ENCODE measurements at places on chromosomes 7 and 10.

- no peak for DNase-seq
Measured at GRCh38 chr7:19121977-19122588, 4.6 kb upstream of the TWIST1 start.

DNA sequence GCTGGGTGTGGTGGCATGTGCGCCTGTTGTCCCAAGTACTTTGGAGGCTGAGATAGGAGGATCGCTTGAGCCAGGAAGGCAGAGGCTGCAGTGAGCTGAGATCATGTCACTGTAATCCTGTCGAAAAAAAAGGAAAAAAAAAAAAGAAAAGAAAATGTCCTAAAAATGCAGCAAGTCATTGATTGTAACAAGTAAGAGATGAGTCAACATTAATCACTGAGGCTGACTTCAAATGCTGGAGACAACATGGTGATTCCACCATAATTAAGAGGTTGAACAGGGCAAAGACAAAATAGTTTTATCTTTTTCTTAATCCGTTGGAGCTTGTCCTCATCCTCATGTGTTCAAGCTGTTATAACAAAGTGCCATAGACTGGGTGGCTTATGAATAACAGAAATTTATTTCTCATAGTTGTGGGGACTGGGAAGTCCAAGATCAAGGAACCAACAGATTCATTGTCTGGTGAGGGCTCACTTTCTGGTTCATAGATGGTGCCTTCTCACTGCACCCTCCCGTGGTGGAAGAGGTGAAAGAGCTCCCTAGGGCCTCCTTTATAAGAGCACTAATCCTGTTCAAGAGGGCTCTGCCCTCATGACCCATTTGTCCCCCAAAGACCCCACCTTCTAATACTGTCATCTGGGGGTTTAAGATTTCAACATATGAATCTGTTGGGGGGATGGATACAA lies 60.3 kb downstream of the TBXAS1 start:
- no peak for DNase-seq

DNA sequence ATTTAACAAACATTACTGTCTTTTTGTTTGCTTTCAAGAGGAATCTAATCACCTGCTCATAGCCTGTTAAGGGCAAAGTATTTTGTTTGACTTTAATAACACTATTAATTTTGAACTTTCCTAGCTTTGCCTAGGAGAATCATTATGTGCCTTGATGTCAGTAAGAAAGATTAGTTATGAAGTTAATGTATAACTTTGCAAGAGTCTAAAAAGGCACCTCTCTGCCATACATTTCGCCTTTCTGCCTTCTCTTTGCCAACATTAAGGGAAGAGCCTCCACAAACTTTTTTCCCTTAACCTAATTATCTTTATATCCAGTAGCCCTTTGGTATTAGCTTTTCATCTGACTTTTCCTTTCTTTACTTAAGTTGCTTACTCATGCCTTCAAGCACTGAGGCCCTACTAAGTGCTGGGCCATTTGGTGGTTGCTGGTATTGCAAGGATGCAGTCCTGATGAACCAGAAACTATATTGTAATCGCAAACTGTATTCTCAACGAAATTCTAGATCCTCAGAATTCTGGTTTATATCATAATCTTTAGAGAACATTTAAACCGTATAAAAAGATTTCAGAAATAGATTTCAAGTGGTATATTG lies 108.5 kb downstream of the SND1 start:
- DNase-seq: no peak

DNA sequence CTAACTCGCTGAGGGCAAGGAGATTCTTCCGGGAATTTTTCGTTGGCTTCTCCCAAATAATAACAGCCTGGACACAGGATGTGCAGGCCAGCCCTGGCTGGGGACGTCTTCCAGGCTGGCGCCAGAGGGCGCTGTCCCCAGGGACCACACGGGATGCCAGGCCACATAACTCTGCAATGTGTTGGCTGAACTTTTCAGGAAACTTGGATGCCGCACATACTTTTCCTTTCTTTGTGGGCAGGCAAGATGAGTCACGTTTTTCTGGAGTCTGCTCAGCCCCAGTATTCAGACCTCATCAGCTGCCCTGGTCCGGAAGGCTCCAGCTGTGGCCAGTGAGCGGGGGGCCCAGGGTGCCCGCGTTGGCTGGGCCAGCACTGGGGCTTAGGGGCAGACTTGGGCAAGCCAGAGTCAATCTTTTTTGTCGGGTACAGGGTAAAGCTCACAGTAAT lies 122.7 kb downstream of the PRKAG2 start:
- DNase-seq: peak; percentile 73

DNA sequence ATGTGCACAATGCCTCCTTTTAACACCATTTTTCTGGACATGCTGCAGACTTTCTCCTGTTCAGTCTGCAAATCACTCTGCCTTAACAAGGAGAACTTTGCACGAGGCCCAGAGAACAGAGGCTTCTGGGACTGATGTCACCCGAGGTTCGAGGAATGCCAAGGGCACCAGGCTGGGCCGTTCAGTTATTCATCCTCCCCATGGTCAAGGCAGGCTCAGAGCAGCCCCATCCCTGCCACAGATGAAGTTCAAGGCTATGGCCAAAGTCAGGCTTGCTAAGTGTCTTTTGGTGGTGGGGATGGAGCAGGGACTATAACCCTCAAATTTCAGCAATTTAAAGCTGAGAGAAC lies 9.4 kb upstream of the DUSP5 start:
- DNase-seq: no peak

GRCh38 chr10:71660313-71660712 lies 59.3 kb downstream of the C10orf105 start:
- no peak for DNase-seq

- no peak for DNase-seq
Measured at GRCh38 chr7:132869166-132869861, 212.6 kb downstream of the CHCHD3 start.

DNA sequence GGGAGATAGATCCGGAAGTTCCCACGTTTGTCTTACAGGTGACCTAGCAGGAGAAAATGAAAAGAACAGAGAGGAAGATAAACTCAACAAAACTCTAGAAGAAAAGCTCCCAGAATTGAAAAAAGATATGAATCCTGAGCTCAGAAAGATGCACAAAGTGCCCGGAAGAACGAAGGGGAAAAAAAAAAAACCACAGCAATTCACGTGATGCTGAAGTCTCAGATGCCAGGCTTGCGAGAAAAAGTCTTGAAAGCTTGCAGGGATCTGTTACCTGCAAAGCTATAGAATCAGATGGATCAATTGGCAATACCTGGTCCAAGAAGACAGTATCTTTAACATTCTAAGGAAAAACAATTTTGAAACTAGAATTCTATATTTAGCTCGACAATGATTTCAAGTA lies 33.5 kb downstream of the CARD11 start:
- DNase-seq: no peak

DNA sequence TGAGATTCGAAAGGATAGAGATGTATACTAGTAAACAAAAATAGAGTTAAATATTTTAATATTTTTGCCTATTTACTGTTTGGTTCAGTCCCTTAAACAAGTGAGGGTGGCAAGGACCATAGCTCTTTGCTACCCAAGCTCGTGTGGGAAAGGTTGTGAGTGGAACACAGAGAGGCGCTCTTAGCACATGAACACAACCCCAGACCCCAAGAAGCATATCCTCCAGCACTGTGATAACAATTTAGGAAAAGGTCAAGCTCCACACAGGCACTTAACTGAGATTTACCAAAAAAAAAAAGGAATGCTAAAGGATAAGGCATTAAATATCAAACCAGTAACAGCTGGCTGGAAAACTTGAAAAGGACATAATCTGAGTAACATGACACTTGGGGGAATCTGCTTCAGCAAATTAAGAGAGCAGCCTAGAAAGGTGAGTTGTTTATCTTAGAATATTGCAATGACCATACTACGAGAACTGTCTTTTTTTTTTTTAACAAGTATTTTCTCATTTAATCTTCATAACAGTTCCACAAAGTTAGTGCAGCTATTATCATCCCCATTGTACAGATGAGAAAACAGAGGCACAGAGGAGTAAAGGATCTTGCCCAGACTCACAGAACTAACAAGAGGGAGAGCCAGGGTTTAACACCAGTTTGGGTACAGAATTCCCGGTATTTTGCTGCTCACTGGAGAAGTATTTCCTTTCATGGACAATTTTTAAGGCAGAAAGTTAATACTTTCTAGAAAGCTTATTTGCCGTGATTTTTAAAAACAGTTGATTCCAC lies 303.5 kb upstream of the AOAH start:
- DNase-seq: no peak

- peak; percentile 70 for DNase-seq
Measured at GRCh38 chr10:102119417-102120141, 589 bp downstream of the LDB1 start.

- no peak for DNase-seq
Measured at GRCh38 chr7:28161331-28161730, 19.3 kb downstream of the JAZF1 start.

GRCh38 chr7:155182406-155182970 lies 112.4 kb downstream of the HTR5A start:
- DNase-seq: no peak

- DNase-seq: no peak
Measured at GRCh38 chr7:69873512-69873911, 275.2 kb downstream of the AUTS2 start.

DNA sequence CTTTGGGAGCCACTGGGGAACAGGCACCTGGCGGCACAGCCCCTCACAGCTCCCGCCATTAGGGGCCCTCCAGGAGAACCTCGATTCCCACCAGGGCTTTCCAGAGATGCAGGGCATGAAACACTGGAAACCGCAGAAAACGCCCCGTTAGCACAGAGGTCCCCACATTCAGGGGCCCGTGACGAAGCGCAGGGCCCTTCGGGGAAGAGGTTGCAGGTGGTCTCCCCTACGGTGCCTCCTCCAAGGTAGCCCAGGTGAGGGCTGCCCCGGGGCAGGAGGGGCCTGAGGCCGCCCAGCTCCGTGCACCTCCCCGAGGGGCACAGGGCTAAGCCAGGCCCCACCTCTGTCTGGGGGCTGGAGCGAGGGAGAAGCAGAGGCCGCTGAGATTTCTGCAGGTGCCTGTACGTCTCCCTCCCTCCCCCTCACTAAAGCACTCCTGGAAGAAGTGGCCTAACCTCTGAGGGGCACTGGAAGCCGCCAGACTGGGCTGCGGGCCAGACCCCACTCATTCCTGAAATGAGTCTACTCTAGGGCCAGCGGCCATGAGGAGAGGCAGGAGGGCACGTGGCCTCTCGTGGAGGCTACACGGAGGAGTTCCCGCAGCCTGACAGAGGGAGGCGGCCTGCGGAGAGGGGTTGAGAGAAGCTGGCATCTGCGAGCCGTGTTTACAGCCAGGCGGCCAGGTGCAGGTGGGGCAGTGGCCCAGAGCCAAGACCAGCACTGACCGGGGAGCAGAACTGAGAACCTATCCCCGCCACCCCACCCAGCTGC lies 6.9 kb downstream of the PDGFA start:
- no peak for DNase-seq

- DNase-seq: no peak
Measured at GRCh38 chr7:35748371-35748770, 52.5 kb upstream of the SEPTIN7 start.

GRCh38 chr10:17913604-17914003 lies 38.1 kb upstream of the SLC39A12 start:
- no peak for DNase-seq

DNA sequence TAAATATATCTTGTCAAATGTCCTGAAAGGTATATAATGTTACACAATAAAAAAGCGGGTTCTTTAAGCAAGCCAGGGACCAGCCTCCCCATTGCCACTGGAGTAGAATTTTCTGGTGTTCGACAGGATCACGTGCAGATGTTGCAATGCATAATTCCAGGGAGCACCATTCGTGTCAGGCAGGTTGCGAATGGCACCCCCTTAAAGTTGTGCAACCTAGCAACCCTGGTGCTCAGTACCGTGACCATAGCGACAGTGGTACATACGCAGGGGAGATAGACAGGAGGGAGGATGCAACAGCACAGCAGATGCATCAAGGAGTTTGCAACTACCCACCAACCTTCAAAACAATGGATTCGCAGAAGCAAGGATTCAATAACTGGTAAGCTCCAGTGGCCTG lies 6.6 kb upstream of the BMPR1A start:
- no peak for DNase-seq

DNA sequence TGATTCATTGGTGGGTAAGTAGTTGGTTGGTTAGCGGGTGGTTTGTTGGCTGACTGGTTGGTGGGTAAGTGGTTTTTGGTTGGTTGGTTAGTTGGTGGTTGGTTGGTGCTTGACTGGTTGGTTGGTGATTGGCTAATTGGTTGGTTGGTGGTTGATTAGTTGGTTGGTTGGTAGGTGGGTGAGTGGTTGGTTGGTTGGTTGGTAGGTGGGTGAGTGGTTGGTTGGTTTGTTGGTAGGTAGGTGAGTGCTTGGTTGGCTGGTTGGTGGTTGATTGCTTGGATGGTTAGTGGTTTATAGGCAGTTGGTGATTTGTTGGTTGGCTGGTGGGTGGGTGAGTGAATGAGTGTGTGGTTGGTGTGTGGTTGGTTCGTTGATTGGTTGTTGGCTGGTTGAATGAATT lies 44.2 kb downstream of the CALML3 start:
- no peak for DNase-seq

- DNase-seq: no peak
Measured at GRCh38 chr7:112080978-112081377, 125.2 kb downstream of the DOCK4 start.

GRCh38 chr7:131071786-131072504 lies 255.7 kb upstream of the MKLN1 start:
- peak; percentile 92 for DNase-seq

All from spinal cord (tissue), 10 donors.